Activated T-helper 1 cell treated with anti-CD3 and anti-CD28 coated beads, Interleukin-12 subunit alpha, Interleukin-12 subunit beta, Interleukin-2, Interleukin-4 antibody, amounts not matched to agents 30 ng/mL and 10 ng/mL and 1 ng/mL, durations not matched to agents 14 hours and 24 hours and 36 hours (primary cell): ENCODE measurements at places on chromosomes 4 and X.

- no peak for DNase-seq
These were observed 120.9 kb upstream of the DDIT4L start for GRCh38 chr4:100311181-100311580.

DNA sequence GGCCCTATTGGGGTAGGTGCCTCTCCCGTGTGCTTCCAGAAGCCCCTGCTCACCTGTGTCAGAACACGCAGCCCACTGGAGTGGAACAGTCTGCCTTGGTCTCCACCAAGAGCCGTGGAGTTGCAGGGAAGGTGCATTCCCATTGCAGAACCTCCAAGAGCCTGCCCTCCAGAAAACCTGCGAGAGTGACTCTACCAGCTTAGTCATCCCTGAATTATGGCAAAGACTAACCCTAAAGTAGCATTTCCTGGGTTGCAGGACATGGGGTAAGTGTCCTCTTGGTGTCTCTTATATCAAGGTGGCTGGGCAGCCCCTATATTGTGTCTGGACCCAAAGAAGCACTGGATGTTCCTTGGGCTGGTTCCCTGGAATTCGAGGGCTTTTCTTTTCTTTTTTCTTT, 224.6 kb downstream of the BCOR start:
- no peak for DNase-seq

GRCh38 chr4:92231511-92231910, 72.3 kb upstream of the GRID2 start:
- DNase-seq, result no peak

- no peak for DNase-seq
These were observed 410.1 kb downstream of the HNRNPD start for GRCh38 chr4:81963763-81964020.

DNA sequence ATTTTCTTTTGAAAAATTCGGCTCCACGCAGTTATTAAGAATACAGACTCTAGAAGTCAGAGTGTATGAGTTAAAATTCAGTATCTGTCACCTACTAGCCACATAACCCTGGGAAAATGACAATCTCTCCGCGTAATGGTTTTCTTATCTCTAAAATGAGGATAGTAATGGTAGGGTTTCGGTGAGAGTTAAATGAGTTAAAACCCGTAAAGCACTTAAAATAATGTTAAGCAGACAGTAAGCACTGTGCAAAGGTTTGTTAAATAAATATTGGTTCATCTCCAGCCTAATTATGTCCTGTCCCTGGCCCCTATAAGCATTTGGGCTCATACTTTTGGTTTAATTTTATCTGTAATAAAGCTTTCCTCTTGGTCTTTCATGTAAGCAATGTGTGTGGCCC, 350.8 kb upstream of the GRIA3 start:
- no peak for DNase-seq

DNA sequence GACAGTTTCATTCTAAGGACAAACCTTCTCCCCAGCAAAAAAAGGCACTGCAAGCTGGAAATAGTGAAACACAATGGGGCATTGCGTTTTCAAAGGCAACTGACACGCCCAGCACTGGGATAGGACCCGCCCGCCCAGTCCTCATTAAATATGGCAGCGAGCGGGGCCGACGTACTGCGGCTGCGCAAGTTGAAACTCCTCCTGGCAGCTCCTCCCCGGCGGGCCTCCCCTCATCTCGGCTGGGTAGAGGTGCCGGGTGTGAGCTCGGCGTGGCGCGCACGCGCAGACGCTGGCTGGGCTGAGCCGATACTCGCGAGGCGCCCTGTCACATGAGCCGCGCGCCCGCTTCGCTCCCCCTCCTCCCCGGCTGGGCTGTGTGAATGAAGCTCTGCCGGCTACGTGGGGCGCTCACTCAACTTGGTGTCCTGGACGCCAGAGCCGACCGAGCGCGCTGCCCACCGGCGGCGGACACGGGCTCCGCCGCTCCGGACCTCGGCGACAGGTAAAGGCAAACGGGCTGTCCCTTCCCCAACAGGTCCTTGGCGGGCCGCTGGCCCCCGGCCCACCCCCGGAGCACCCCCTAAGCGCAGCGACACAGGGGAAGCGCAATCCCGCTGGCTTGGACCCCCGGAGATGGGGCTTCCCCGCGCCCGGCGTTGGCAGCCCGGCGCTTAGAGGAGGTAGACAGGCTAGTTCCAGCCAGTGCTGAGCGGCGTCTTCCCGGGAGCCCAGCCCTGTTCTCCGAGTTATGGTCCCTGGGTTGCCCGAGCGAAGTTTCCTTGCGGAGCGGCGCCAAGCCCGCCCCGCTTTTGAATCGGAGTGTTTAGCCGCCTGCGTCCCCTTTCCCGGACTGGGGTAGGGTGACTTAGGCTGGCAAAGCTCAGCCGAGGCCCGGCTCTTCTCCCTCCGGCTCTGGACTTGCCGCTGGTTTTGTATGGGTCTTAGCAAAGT, at the start of gene CLCN5:
Gene CLCN5, plus strand, starts transcription at position 306 of the 951 bp plus-strand sequence. CDS start 2,703 bp downstream, outside the sequence.
- peak; percentile 91 for DNase-seq

DNA sequence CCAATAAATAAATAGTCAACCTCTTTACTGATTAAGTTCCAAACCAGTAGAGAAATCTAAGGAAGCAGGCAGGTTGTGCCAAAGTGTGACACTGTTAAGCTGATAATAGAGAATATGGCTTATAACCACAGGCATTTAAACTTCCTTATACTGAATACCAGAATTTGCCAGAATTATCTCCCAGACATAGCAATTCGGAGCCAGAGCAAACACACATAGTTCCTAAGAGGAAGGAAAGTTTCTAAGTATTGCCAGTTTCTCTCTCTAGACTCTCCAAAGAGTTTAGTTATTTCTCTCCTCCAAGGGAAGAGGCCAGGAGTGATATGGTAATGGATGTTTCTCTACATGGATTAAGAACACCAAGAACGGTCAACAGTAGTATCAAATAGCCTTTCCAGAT, 191.7 kb upstream of the CPEB2 start:
- DNase-seq, result no peak

DNA sequence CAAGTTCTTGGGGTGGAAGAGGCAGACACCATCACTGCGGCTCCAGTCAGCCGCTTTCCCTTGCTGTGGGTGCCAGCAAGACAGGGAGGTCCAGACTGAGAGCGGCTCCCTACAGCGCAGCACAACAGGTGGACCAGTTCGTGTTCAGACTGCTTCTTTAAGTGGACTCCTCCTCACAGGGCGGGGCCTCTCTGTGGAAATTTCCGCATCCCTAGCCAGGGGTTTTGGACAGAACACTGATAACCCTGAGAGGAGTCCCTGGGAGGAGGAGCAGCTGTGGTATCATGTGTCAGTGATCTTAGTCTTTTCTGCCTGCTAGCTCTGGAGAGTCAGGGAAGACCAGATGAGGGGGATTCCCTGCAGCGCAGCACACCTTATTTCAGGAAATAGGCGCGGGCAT, 48.5 kb downstream of the MAGEC2 start:
- DNase-seq, result no peak

- DNase-seq, result no peak
These were observed 19.6 kb upstream of the LCORL start for GRCh38 chr4:18041114-18041513.

GRCh38 chr4:128061566-128062536, 739 bp downstream of the LARP1B start:
- DNase-seq, result peak; percentile 51

DNA sequence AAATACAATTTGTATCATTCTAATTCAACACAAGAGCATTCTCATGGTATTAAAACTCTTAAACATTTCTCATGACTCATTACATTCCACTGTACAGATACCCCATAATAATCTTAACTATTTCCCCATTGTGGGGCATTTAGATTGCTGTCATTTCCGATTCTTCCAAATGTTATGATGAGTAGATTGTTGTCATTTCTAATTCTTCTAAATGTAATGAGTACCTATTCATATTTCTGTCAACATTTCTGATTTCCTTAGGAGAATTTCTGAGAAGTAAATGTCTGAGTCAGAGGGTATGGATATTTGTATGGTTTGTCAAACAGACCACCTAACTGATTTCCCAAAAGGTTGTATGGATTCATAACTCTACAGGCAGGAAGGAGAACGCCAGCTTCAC, 8.3 kb downstream of the S100G start:
- no peak for DNase-seq

DNA sequence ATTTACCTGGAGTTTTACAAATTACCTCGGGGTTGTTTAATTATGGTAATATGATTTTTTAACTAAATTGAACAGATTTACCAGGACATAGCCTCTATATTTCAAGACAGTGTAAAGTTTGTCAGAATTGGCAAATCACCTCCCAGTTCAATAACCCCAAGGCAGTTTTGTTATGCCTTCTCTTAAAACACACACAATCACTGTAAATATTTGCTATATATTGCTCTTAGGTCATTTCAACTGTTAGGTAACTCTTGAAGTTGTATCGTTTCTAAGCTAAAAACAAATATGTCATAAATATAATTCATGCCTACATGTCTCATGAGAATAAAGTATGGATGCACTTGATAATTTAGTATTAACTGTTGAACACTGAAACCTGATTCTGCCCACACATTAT, 24.1 kb downstream of the PDLIM5 start:
- no peak for DNase-seq

DNA sequence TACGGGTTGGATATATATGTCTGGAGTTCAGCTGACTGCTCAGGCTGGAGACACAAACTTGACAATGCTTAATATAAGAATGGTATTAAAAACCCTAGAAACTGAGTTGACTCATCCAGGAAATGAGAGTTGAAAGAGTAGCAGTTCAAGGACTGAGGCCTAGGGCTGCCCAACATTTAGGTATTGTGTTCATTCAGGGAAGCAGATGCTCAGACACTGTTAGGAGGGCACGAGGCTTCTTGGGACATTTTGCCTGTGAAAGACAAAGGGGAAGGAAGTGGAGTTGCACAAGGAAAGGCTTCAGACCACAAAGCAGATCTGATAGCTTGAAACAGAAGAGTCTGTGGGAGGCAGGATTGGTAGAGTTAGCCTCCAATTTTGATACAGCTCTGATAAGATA, 52.0 kb upstream of the HS3ST1 start:
- no peak for DNase-seq

DNA sequence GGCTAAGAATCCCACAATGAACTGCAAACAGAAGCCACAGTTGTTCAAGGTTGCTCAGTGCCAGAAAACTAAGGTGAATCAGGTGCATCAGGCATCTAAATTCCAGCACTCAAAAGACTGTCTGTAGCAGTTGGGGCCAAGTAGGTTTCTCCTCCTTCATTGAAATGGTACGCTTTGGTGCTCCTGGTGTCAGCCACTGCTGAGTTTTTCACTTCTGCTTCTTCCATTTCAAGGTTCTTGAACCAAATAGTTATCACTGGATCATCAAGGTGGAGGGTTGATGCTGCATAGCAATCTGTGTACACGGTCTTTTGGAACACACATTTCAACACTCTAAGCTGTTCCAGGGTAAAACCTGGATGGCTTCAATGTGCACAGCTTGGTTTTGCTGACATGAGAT, 74.4 kb downstream of the TMA16 start:
- DNase-seq, result no peak
